NCI-H526 treated with DMSO at 0.1 percent for 48 hours (cell line): ENCODE measurements at places on chromosomes 3 and 15.

- no peak for DNase-seq
Observed at GRCh38 chr15:31483986-31484951, 157.6 kb downstream of the KLF13 start.

DNA sequence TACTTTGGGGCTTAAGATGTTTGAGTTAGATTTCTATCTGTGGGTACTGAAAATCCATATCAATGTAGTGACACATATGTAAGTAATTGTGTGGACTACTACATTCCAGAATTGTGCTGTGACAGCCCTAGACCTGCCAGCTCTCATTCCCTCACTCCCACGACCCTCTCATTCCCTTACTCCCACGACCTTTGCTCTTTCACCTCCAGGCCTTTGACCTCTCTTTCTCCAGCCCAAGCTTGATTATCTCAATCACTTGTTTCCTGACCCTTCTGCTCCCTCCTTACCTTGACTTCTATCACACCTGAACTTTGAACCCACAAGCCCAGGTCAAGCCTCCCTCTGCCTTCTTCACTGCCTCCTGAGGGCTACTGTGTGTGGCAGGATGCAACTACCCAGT is 3.6 kb upstream of the RUVBL1 start:
- no peak for DNase-seq

DNA sequence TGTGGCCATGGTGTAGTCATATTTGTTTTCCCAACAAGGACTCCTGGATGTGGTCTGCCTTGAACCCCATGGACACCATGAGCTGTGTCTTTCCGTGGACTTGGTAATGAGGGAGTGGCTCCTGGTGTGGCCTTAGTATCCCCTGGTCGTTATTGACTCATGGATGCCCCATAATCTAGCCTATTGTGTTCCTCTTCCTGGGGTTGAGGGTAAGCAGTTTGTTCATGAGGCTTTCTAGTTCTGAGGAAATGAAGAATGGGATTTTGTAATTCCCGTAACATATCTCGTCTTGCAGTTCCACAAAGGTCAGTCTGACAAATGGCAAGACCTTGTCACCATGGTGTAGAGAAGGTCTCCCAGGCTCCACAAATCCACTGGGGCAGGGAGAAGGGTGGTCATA is 22.6 kb downstream of the RAB7A start:
- DNase-seq, result no peak

- no peak for DNase-seq
Observed at GRCh38 chr15:47553947-47554346, 163.4 kb upstream of the SEMA6D start.

GRCh38 chr3:72155391-72156064 is 370.6 kb upstream of the PROK2 start:
- DNase-seq, result no peak

DNA sequence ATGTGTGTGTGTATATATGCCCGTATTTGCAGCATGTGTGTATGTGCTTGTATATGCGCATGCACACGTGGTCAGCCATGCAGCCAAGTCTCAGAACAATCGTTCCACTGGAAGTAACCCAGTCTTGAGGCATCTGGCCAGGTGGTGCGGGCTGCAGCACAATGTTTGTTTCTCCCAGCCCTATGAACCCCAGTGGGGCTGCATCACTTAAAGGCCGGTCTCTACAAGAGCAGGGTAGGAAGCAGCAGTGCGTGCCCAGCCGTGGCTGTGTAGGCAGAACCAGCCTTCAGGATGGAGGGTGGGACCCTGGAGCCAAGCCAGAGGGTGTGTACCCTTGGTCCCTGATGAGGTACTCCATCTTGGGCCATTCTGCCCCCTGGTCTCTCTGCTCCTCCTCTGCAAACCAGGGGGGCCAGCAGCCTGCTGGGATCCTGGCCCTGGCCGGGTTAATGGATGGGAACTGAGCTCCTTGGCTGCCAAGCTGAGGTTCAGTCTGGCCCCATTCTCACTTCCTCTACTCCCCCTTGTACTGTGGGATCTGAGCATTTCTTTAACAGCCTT is 11.8 kb downstream of the KLF13 start:
- no peak for DNase-seq

- DNase-seq, result no peak
Observed at GRCh38 chr3:33144433-33144832, 30.6 kb downstream of the CRTAP start.

DNA sequence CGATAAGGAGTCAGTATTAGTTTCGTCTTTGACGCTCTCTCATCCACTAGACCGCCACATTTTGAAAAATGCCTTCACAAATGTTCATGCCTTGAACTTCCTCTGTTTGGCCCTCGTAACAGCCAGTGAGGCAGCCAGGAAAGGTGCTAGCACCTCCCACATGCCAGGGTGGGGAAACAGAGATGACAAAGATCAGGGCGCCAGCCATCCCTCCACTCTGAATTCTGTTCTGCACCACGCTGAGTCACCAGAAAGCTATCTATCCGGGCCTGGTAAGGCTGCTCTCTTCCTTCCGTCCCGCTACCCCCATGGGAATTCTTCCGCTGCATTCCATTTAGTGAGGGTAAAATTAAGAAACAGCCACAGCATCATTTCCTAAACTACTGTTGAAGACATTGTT is 31.3 kb upstream of the BCL2L10 start:
- no peak for DNase-seq

DNA sequence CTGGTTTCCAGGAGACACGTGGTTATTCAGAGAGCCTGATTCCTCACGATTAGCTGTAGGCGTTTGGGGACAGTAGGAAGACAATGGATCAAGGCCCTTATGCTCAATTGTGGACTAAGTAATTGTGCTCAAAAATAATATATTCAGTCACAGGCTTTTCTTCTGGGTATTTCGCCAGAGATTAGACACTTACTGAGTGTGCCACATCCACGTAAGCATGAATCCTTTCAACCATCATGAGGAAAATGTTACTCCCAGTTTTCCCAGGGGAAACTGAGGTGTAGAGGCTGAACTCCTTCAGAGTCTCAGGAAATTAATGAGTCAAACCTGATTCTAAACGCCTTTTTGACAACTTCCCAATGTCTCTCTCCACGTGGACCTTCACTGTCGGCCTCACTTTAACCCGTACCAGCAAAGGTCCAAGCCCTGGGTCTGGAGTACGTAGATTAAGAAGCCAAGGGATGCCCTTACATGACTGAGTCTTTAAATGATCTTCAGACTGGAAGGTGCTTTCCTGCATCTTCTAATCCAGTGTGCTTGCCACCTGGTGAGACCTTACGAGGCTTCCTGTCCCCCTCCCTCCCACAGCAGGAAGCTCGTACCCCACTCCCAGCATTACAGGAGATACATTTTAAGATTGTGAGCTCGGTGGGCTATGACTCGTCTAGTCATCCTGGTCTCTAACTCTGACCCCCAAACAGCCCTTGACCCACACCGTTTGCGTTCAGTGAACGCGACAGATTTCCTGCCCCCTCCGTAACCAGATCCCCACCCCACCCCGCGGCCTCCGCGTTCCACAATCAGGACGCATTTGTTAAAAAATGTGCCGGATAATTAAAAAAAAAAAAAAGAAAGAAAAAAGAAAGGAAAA is 1.7 kb downstream of the PKM start:
- DNase-seq, result no peak

- DNase-seq, result no peak
Observed at GRCh38 chr3:181919375-181919774, 207.7 kb downstream of the SOX2 start.

- DNase-seq, result no peak
Observed at GRCh38 chr3:195551381-195551978, 8.4 kb upstream of the PPP1R2 start.

DNA sequence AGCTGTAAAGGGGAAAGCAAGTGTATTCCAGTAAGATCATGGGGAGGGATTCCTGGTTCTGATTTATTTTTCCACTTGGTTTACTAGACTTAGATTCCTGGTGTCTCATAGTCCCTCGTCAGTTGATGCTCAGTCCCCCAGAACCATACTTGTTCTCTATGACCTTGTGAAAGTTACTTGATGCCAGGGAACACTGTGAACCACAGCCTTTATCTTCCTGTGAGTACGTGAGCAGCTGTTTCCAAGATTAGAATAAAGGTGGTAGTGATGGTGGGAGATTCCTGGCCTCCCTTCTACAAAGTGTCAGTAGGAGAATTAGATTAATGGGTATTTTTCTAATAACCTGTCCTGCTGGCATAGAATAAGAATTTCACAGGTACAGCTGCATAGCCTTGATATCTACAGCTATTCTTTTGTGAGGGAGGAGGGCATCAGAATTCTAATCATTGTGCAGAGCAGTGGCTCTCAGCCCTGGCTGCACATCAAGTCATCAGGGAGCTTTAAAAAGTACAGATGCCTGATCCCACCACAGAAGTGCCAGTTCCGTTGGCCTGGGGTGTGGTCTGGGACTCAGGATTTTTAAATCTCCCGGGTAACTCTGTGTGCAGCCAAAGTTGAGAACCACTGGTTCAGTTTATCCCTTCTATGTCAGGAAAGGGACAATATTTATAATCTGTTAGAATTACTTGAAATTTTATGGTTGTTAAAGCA is 20.0 kb downstream of the GPD1L start:
- no peak for DNase-seq

DNA sequence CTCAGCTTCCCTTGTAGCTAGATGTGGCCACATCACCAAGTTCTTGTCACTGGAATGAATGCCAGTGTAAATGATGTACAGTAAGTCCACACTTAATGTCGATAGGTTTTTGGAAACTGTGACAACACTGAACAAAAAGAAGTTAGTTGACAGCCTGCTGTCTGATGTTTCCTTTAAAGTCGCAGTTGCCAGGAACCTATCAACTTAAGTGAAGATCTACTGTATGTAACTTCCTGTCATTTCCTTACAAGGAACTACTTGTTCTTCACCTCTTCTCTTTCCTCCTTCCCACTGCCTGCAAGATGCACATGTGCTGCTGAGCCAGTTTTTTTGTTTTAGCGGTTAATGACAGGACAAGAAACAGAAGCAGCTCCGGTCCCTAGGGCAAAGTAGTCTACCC is 44.6 kb downstream of the HDGFL3 start:
- no peak for DNase-seq

- DNase-seq, result no peak
Observed at GRCh38 chr3:60263191-60263590, 988.1 kb downstream of the FHIT start.

DNA sequence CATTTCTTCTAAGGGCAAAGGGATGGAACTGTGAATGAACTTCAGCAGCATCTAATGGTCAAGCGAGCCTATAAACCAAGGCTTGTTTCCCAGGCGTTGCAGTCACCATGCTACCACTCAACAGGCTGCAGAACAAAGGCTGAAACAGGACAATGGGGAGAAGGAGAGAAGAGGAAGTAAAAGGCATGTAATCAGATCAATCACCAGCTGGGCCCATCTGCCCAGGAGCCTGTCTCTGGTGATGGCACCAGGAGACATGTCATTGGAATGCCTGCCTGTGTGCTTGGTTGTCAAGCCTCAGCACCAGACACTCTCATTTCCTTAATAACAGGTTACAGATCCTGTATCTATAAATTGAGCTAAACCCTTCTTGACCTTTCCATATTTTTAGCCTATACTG is 81.7 kb upstream of the UMPS start:
- DNase-seq, result no peak

DNA sequence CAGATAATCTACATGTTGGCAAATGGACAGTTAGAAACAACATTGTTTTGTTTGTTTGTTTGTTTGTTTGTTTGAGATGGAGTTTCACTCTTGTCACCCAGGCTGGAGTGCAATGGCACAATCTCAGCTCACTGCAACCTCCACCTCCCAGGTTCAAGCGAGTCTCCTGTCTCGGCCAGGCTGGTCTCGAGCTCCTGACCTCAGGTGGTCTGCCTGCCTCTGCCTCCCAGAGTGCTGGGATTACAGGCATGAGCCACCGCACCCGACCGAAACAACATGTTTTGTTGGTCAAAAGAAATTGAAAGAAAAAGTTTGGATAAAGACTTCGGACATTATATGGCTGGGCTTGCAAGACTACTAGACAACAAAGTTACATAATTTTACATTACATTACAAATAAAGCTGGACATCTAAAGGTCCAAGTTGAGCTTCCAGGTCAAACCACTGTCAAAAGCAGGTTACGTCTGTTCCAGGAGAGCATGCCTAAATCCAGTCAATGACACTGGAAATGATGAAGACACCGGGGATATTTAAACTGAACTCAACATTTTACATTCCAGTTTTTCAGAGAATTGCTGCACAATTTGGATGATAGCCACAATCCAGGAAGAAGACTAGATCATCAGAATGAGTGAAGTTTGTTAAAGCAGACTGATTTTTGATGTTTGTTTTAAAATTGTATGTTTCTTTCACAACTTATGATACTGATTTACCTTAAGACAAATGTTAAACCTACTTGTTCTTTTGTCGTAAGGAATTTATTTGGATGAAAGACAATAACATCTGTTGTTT is 18.6 kb downstream of the SERP1 start:
- DNase-seq, result no peak

GRCh38 chr3:122857019-122857418 is 62.1 kb downstream of the SLC49A4 start:
- no peak for DNase-seq

DNA sequence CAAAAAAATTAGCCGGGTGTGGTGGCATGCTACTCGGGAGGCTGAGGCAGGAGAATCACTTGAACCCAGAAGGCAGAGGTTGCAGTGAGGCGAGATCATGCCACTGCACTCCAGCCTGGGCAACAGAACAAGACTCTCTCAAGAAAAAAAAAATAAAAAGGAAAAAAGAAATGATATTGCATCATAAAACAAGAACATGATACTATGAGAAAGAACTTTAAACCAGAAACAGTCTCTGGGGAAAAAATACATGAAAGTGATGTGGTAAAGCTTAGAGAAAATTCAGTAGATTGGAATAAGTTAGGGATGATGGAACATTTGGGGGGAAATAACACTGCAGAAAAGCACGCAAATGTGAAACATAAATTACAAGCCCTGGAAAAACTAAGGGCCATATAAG is 54.7 kb downstream of the CRYGS start:
- no peak for DNase-seq

GRCh38 chr3:197525706-197526105 is 30.1 kb downstream of the BDH1 start:
- DNase-seq, result no peak

GRCh38 chr3:133754973-133755828 is 9.0 kb downstream of the TF start:
- DNase-seq, result no peak

DNA sequence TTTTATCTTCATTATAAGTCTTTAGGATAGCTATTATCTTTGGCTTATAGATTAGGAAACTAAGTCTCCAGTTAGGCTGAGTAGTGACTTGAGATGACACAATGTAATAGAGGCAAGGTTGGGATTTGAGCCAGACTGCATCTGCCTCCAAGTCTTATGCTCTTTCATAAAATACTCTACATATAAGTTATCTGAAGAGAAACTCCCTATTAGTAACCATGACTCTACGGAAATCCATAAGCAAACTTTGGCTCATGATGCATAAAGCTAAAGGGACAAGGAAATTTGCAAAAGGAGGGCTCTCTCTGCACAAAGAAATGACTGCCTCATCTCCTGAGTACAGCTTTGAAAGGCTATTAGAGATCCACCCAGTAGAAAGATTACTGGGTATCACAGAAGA is 77.6 kb upstream of the FRMD4B start:
- DNase-seq, result no peak

DNA sequence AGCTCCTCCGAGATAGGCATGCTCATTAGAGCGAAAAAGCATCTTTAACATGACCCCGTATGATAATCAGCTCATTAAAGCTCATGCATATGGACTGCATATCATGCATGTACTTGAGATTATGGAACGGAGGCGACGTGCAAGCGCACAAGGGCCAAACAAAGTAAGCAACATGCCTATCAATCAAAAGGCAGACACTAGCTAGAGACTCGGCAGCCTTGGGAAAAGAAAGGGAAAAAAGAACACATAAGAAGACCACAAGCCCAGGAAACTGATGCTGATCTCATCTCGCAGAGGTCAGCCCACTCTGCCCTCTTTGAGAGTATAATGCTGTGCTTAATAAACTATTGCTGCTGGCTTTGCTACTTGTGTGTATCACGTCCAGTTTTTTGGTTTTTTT is 2.6 kb upstream of the ACOX2 start:
- no peak for DNase-seq
